Posterior vena cava (tissue), 2 donors: ENCODE measurements at places on chromosomes 2 and 18. TPM values are rescaled to one million over a fixed set of nuclear protein-coding genes. Genes with fewer than 3 reads are reported as not detected.
A peak's percentile ranks its signal among the peaks of the same experiment; 100 is the strongest.

Gene PCBP1
- total RNA-seq = 238 TPM

Gene FBXO15
- total RNA-seq = not detected

Gene PSMA8
- total RNA-seq = not detected

Gene ZBTB7C
- 11.0 TPM for total RNA-seq

Gene CCL20
- not detected for total RNA-seq

Gene SLC5A7
- total RNA-seq = 0.05 TPM

Gene C2orf80
- not detected for total RNA-seq

Gene NBAS
- total RNA-seq = 38.0 TPM

Gene ABCB11
- not detected for total RNA-seq

Gene NTSR2
- total RNA-seq = not detected

Gene SLC9A4
- 0.14 TPM for total RNA-seq

Gene KATNAL2
- 1.8 TPM for total RNA-seq

Gene PER2
- total RNA-seq = 16.8 TPM

DNA sequence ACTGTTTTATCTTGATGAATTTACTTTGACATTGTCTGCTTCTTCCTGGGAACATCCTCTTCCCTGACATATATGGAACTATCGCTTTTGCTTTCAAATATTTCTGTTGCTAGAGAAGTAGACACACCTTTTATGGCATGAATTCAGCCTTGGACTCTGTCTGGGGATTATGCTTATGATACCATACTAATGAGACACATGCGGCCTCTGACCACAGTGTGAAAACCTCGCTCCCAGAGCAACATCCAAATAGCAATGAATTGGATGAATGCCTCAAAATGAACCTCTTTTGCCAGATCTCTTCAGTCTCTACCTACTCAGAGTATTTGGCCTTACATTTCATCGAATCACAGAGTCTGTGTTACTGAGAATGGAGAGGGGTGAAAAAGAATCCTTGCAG is 70.9 kb downstream of the PIEZO2 start:
- no peak for DNase-seq

DNA sequence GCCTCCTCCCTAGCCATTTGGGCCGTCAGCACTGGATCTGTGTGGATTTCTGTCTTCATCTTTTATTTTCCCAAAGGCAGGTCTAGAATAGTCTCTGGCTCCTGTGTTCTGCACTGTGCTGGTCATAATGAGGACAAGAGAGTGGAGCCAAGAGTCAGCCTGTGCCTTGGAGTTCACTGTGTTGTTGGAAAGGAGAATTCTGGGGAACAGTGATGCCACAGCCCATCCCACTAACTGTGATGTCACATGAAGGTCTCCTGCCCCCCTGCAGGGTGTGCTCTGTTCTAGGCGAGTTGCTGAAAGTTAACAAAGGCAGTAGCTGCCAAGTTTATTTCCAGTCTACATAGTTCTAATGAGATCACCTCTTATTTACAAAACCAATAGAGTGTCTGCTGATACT is 248.5 kb downstream of the TPGS2 start:
- no peak for DNase-seq

GRCh38 chr18:44799907-44800421 is 119.3 kb downstream of the SETBP1 start:
- DNase-seq = no peak

- DNase-seq = no peak
Observed at GRCh38 chr2:201768918-201769317, 11.8 kb downstream of the ALS2 start.

- DNase-seq = no peak
Observed at GRCh38 chr18:6627645-6628044, 101.9 kb upstream of the ARHGAP28 start.

GRCh38 chr2:9910699-9911098 is 40.8 kb upstream of the GRHL1 start:
- DNase-seq = no peak

- DNase-seq = peak; percentile 92
Observed at GRCh38 chr2:9739531-9739964, 103.7 kb upstream of the TAF1B start.

- peak; percentile 48 for DNase-seq
Observed at GRCh38 chr2:47272905-47273758, 118.0 kb upstream of the STPG4 start.

GRCh38 chr2:142426064-142426463 is 295.2 kb upstream of the LRP1B start:
- DNase-seq = no peak

GRCh38 chr2:85790499-85791188 is 36.9 kb downstream of the ATOH8 start:
- peak; percentile 77 for DNase-seq

GRCh38 chr18:76953583-76954233 is 131.4 kb downstream of the ZNF236 start:
- no peak for DNase-seq

DNA sequence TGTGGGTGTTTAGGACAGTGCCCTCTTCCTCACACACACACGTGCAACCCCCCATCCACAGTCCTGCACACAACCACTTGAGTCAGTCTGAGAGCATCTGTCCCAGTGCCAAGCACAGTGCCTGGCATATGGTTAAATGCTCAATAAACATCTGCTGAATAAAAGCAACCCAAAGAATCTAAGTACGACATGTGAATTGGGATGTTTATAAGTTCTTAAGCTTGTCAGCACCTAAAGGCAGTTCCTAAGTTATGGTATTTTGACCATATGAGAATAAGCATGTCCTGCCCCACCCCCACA is 37.8 kb downstream of the CAPN13 start:
- no peak for DNase-seq

- peak; percentile 80 for DNase-seq
Observed at GRCh38 chr2:37653805-37654378, 17.6 kb downstream of the CDC42EP3 start.

DNA sequence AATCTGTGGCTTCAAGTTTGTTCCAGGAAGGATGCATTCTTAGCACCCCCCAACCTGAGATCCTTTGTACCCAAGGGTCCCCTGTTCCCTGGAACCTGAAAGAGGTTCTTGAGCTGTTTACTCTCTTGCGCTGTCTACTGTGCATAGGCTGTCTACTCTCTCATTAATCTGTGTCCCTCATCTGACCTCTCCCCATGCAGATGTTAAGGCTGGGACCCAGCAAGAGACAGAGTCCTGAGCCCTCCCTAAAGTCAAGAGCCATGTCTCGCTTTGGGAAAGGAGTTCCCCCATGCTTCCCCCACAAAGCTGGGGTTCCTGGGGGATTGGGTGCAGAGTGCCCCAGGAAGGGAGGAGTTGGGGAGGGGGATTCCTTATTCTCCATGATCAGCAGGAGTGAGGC is 312.9 kb downstream of the CYP26B1 start:
- no peak for DNase-seq

DNA sequence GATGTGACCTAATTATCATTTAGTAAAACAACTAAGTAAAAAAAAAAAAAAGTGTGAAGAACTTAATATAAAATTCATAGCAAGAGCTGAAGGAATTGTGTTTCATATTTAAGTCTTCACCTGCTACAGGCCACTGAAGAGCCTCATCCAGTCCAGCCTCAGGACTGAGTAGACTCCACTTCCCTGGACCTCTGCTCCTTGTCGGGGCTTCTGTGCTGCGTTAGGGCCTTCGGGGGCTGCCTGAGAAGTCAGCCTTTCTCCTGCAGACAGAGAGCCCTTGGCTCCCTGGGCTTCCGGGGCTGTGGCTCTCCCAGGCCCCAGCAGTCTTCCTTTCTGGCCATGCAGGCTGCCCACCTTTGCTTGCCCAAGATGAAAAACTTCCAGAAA is 95.5 kb downstream of the MTCL1 start:
- no peak for DNase-seq

DNA sequence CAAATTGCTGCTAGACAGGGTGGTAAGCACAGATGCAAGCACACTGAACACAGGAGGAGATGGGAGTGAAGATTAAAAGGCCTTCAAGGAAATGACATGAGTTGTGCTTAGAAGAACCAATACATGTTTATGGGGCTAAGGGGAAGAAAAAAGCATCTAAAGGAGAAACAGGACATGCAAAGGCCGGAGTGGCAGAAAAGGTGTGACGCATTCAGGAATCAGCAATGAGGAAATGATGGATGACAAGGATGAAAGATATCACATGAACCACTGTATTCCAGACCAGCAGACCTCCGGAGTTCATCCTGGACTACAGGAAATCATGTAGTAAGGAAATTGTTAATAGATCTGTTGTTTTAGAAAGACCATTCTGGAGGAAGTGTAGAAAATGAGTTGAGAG is 42.8 kb downstream of the PPP4R1 start:
- DNase-seq = no peak
